ENCODE measurements at places on chromosomes 6 and 20. TPM values are rescaled to one million over a fixed set of nuclear protein-coding genes. Genes with fewer than 3 reads are reported as not detected.

OR2H1 gene
- not detected for total RNA-seq

DNA sequence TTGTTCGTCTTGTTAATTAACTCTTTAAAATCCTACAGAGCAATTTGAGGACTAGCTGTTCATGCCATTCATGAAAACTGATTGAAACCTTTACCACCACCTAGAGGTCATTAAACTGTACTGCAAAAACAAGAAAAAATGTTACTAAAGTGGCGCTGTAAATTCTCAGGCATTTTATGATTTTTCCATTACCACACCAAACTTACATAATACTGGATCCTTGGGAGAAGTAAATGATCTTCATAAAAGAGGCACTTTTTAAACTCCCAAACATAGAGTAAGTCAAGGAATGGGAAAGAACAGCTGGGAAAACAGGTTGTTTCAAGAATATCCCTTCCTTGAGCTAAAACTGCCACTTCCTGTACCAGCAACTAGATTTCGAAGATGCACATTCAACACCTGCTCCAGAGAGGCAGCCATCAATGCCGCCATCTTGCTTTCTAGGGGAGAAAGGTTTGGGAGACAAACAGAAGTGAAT, 54.3 kb downstream of the MYLIP start:
- no peak for DNase-seq
- H3K27me3 ChIP-seq: no peaks in the 10 kb centered on the region
- peaks cover 30% of the 10 kb centered on the region for H3K4me1 ChIP-seq
- no peak overlapping the region for H3K4me3 ChIP-seq

GRCh38 chr6:149217466-149217888, 100.0 kb upstream of the TAB2 start:
- no peaks in the 10 kb centered on the region for H3K27me3 ChIP-seq
- H3K4me3 ChIP-seq: no peak overlapping the region
- H3K4me1 ChIP-seq: peaks cover 9% of the 10 kb centered on the region

- peaks cover 47% of the 10 kb centered on the region for H3K27me3 ChIP-seq
- no peak overlapping the region for H3K4me3 ChIP-seq
- no peak for DNase-seq
- no peak overlapping the region for H3K27ac ChIP-seq
- no peaks in the 10 kb centered on the region for H3K36me3 ChIP-seq
- peaks cover 3% of the 10 kb centered on the region for H3K4me1 ChIP-seq
These were observed 53.8 kb downstream of the CD40 start for GRCh38 chr20:46171909-46172308.

DNA sequence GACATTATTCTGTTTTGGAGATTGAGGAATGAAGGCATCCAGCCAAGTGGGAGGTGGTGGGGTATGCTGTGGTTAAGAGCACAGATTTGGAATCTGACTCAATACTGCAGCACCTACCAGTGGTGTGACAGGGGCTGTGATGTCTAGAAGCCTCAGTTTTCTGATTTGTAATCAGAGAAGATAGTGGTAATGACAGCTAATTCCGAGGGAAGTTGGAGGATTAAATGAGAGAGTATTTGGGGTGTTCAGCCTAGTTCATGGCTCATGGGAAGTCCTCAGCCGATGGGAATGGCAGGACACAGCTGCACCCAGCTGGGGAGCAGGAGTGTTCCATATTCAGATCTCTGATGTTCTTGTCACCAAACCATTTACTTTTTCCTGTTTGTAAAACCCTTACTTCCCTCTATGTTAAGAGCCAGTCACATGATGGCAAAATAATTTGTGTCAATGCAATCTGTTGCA, 9.3 kb downstream of the SLC9A8 start:
- no peak overlapping the region for H3K4me3 ChIP-seq
- H3K4me1 ChIP-seq: peaks cover 27% of the 10 kb centered on the region
- H3K27ac ChIP-seq: peak overlapping the region; percentile 50
- H3K36me3 ChIP-seq: peaks cover 50% of the 10 kb centered on the region
- H3K27me3 ChIP-seq: no peaks in the 10 kb centered on the region
- no peak for DNase-seq

DNA sequence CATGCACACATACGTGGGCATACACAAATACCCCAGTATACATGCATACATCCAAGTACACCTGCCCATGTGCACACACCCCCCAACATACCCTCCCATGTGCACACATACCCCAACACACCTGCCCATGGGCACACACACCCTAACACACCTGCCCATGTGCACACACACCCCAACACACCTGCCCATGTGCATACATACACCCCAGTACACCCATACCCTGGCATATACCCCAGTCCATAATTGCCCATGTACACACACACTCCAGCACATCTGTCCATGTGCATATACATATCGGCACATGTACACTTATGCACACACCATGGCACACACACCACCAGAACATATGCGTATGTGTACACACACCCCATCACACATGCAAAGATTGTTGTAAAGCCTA, 475.2 kb downstream of the PREX1 start:
- no peak for DNase-seq
- peaks cover 5% of the 10 kb centered on the region for H3K27me3 ChIP-seq
- H3K36me3 ChIP-seq: no peaks in the 10 kb centered on the region
- H3K27ac ChIP-seq: no peak overlapping the region
- H3K4me3 ChIP-seq: no peak overlapping the region
- H3K4me1 ChIP-seq: no peaks in the 10 kb centered on the region

GRCh38 chr6:1987640-1988039, 257.8 kb downstream of the GMDS start:
- H3K36me3 ChIP-seq: no peaks in the 10 kb centered on the region
- H3K4me3 ChIP-seq: no peak overlapping the region
- H3K27me3 ChIP-seq: no peaks in the 10 kb centered on the region
- H3K4me1 ChIP-seq: no peaks in the 10 kb centered on the region

DNA sequence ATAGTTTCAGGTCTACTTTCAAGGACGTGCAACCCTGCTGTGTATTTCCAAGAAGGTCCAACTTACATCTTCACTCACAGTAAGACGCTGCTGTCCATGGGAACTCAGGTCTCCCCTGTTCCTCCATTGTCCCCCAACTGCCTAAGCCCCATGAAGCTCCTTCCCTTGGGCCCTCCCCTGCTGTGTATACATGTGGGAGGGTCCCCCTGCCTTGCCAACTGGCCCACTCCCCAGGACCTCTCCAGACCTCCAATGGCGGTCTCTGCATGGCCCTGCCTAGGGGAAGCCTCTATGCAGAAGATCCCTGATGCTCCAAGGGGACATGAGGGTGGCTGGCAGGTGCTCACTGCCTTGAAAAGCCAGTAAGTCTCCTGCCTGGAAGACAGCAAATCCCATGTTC, 186.7 kb upstream of the CST7 start:
- H3K4me3 ChIP-seq: no peak overlapping the region
- no peak overlapping the region for H3K27ac ChIP-seq
- no peaks in the 10 kb centered on the region for H3K27me3 ChIP-seq
- H3K36me3 ChIP-seq: no peaks in the 10 kb centered on the region

- H3K4me1 ChIP-seq: no peaks in the 10 kb centered on the region
- H3K27me3 ChIP-seq: no peaks in the 10 kb centered on the region
- no peak overlapping the region for H3K27ac ChIP-seq
- no peak for DNase-seq
- no peak overlapping the region for H3K4me3 ChIP-seq
These were observed 45.8 kb downstream of the KIF16B start for GRCh38 chr20:16527438-16527837.

GATA5 gene
- total RNA-seq: not detected

GRCh38 chr6:139583420-139583819, 209.0 kb upstream of the CITED2 start:
- H3K27me3 ChIP-seq: no peaks in the 10 kb centered on the region
- H3K27ac ChIP-seq: no peak overlapping the region
- H3K4me3 ChIP-seq: no peak overlapping the region
- no peaks in the 10 kb centered on the region for H3K36me3 ChIP-seq

DNA sequence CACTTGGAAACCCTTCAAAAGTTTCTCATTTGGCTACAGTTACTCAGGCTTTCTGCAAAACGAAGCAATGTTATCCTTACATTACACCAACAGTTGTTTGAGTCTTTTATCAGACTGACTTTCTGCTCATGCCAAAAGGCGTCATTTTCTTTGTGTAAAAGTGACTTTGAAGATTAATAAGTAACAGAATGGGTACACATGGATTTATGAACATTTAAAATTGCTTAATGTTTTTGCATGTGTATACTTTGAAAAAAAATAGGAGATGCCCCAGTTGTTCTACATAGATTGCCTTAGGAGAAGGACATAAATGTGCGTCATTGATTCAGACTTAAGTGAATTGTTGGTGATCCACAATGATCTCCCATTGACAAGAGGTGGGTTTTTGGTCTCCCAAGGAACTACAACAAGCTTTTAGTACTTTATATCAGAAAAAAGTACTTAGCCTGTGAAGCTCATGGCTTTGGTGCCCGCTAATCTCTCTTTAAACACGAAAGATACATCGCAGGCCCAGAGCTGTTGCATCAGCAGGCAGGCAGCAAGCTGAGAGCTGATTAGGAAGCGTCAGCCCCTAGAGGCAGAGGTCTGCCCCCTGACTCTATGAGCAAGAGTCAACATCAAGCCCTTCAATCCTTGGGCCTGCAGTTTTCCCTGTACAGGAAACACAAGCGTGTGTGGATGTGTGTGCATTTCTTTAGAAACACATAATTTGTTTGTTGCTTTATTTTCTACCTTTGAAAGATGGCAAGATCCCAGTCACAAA, 45.9 kb downstream of the SLC22A3 start:
- DNase-seq: no peak
- H3K27ac ChIP-seq: no peak overlapping the region
- no peak overlapping the region for H3K4me3 ChIP-seq
- no peaks in the 10 kb centered on the region for H3K27me3 ChIP-seq
- no peaks in the 10 kb centered on the region for H3K36me3 ChIP-seq

- no peaks in the 10 kb centered on the region for H3K36me3 ChIP-seq
These were observed 898.8 kb downstream of the KIF16B start for GRCh38 chr20:15674253-15675060.

TBCC gene
- 68.3 TPM for total RNA-seq

- H3K4me3 ChIP-seq: no peak overlapping the region
- no peaks in the 10 kb centered on the region for H3K36me3 ChIP-seq
- no peaks in the 10 kb centered on the region for H3K4me1 ChIP-seq
- H3K27me3 ChIP-seq: no peaks in the 10 kb centered on the region
- DNase-seq: no peak
- no peak overlapping the region for H3K27ac ChIP-seq
These were observed 97.7 kb upstream of the VGLL2 start for GRCh38 chr6:117167520-117168271.

- DNase-seq: no peak
- H3K27ac ChIP-seq: no peak overlapping the region
- H3K4me1 ChIP-seq: no peaks in the 10 kb centered on the region
- H3K27me3 ChIP-seq: no peaks in the 10 kb centered on the region
- no peaks in the 10 kb centered on the region for H3K36me3 ChIP-seq
- H3K4me3 ChIP-seq: no peak overlapping the region
These were observed 365.9 kb downstream of the RNF144B start for GRCh38 chr6:18753076-18753475.

DNA sequence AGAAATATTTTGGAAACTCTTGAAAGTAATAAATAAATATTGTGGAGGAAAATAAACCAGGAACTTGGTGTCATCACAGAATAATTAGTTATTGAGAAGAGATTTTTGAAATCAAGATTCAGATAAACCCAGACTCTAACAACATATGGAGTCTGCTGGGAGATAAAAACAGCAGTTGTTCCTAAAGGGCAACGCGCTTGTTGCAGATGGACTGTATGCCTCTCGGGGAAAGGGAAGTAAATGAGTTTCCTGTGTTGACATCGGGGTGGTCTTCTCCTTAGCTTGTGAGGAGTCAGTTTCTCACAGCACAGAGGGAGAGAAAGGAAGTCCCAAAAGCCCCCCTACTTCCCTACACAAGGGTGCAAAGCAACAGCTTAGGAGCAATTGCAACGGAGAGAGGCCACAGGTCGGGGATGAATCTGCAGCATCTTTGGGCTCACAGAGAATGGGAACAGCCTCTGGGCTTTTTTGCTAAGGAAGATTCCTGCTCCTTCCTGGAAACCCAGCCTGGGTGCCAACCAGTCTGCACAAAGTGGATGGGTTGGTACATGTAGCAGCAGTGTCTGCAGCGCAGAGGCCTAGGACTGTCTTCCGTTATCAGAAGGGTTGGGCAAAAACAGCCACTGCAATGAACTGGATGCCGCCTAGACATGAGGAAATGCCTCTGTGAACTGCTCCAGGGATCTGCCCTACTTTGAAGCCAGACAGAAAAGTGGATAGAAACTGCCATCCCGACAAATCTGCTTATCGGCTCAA, 603.0 kb upstream of the NRSN1 start:
- H3K4me3 ChIP-seq: no peak overlapping the region
- H3K27ac ChIP-seq: no peak overlapping the region
- H3K27me3 ChIP-seq: no peaks in the 10 kb centered on the region
- no peak for DNase-seq

GRCh38 chr6:72111611-72112010, 225.3 kb downstream of the RIMS1 start:
- no peaks in the 10 kb centered on the region for H3K27me3 ChIP-seq
- DNase-seq: no peak
- H3K4me3 ChIP-seq: no peak overlapping the region

DNA sequence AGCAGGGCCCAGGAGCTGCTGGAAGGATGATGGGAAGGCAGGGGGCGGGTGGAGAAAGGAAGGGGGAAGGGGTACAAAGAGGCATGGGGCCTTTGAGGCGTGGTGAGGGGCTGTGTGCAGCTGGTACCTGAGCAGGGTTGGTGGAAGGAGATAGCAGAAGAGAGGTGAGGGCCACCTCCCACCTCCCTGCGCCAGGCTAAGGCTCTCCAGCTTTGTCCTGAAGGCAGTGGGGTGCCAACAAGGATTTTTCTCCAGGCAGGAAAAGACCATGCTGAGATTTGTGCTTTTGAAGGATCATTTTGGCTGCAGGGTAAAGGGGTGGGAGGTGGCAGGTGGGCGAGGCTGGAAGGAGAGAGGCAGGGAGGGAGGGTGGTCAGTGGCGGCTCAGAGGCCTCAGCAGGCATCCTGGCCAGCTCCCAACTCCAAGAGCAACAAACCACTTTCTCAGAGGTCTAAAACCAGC, 40.8 kb downstream of the NOL4L start:
- H3K27ac ChIP-seq: peak overlapping the region; percentile 34
- H3K4me1 ChIP-seq: peaks cover 86% of the 10 kb centered on the region
- no peaks in the 10 kb centered on the region for H3K27me3 ChIP-seq
- DNase-seq: no peak
- no peak overlapping the region for H3K4me3 ChIP-seq

DNA sequence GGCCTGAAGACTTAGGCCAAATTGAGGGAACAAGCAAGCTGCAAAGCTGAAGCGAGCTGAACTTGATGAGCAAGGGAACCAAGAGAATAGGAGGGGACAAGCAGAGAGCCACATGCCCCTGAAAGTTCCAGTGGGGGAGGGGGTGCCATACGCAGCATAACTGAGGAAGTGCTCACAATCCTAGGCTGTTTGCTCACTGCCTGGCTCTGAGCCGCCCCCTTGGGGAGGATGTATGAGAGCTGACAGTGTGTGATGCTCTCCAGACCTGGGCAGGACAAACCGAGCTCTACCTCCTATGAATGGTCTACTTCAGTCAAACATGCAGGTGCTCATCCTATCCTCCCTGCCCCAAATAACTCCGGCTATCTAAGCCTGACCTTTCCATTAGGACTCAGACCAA, 52.1 kb downstream of the FAXC start:
- H3K27me3 ChIP-seq: peaks cover 7% of the 10 kb centered on the region
- no peaks in the 10 kb centered on the region for H3K4me1 ChIP-seq
- DNase-seq: no peak
- H3K27ac ChIP-seq: no peak overlapping the region
- H3K4me3 ChIP-seq: no peak overlapping the region
